ENCODE measurements at places on chromosomes 3 and 15.

- DNase-seq: no peak
Measured at GRCh38 chr3:1355691-1356090, 262.9 kb downstream of the CNTN6 start.

DNA sequence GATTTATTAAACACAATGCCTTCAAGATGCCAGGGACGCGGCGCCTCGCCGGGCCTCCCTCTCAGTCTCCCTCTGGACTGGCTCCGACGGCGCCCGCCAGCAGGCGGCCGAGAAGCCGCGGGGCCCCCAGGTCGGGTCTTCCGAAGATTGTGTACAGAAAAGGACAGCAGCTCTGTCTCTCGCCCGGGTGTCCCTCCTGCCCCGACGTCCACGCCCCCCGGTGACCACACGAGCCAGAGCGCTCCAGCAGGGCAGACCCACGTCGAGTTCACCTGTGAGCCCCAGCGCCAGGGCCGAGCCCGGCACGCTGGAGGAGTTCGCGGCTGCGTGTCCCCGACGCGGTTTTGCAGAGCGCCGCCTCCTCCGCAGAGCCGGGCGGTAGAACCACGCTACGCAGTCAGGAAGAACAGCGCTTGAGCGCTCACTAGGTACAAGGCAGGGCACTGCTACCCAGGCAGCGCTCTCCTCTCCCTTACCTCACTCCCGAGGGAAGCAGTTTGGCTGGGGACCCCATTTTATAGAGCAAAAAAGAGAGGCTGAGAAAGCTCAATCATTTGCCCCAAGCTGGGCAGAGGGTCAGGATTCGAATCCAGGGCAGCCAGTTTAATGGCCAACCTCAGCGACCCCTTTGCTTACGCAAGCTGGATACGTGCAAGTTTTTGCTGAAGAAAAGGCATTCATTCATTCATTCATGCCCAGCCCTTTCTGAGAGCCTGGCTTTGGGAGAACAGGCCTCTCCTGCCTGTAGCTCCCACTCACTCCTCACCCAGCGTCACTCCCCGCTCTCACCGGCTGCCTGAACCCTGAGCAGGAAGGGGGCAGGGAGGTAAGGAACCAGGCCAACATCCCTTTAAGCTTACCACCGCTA is 3.0 kb upstream of the TLE3 start:
- peak; percentile 27 for DNase-seq

GRCh38 chr3:185070491-185071286 is 82.2 kb downstream of the C3orf70 start:
- DNase-seq: no peak

- peak; percentile 31 for DNase-seq
Measured at GRCh38 chr3:8622873-8623691, 21.5 kb downstream of the SSUH2 start.

DNA sequence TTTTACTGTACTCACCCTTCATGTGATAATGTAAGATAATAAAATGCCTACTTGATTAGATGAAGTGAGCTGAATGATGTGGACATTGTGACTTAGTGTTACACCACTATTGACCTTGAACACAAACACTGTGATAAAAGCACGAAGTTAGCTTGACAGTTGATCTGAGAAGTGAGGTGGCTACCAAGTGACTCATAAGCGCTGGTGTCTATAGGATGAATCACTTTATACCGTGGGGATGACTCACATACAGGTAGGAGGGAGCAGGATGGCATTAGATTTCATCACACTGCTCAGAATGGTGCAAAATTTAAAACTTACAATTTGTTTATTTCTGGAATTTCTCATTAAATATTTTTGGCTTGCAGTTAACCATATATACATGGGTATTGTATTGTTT is 174.7 kb upstream of the CNTN3 start:
- DNase-seq: no peak

- DNase-seq: no peak
Measured at GRCh38 chr15:80940851-80941250, 48.8 kb downstream of the MESD start.

GRCh38 chr3:170003881-170004356 is 33.9 kb upstream of the GPR160 start:
- DNase-seq: no peak

- no peak for DNase-seq
Measured at GRCh38 chr3:65526656-65527055, 512.1 kb downstream of the MAGI1 start.

DNA sequence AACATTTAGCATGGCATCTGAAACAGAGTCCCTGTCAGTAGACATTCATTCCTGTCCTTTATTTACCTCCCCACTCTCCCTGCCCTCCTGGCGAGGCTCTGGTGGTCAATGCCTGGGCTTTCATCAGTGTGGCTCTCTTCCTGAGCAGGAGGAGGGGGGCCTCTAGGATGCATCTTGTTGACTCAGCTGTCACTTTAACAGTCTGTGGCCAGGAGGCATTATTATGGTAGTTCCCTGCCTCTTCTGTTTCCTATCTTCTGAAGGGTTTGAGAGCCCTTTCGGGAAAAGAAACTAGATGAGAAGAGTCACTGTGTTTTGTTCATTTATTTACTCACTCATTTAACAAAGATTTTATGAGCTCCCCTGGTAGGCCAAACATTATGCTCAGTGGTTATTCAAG is 2.4 kb upstream of the PPP1R14D start:
- DNase-seq: no peak

- DNase-seq: no peak
Measured at GRCh38 chr3:178748874-178749273, 212.6 kb downstream of the KCNMB2 start.

GRCh38 chr3:99868311-99868646 is 50.6 kb downstream of the CMSS1 start:
- DNase-seq: no peak

GRCh38 chr3:9064850-9065249 is 101.6 kb upstream of the RAD18 start:
- DNase-seq: no peak

GRCh38 chr3:31166249-31166885 is 271.9 kb upstream of the GADL1 start:
- DNase-seq: no peak

- DNase-seq: no peak
Measured at GRCh38 chr3:76586471-76586870, 453.4 kb upstream of the ROBO2 start.
